Colonic mucosa (tissue), 4 donors: ENCODE measurements at places on chromosomes 1 and 21. TPM values are rescaled to one million over a fixed set of nuclear protein-coding genes. Genes with fewer than 3 reads are reported as not detected.

The TDRD5 gene
- 2.4 TPM for total RNA-seq

The PRAMEF12 gene
- not detected for total RNA-seq

The REG4 gene
- total RNA-seq = 90.2 TPM

The PDC gene
- total RNA-seq = not detected

The FGR gene
- 1.4 TPM for total RNA-seq

The VHLL gene
- total RNA-seq = not detected

The GCSAML gene
- 0.40 TPM for total RNA-seq

GRCh38 chr1:33167650-33168447 lies 14.0 kb downstream of the TRIM62 start:
- DNase-seq = no peak

DNA sequence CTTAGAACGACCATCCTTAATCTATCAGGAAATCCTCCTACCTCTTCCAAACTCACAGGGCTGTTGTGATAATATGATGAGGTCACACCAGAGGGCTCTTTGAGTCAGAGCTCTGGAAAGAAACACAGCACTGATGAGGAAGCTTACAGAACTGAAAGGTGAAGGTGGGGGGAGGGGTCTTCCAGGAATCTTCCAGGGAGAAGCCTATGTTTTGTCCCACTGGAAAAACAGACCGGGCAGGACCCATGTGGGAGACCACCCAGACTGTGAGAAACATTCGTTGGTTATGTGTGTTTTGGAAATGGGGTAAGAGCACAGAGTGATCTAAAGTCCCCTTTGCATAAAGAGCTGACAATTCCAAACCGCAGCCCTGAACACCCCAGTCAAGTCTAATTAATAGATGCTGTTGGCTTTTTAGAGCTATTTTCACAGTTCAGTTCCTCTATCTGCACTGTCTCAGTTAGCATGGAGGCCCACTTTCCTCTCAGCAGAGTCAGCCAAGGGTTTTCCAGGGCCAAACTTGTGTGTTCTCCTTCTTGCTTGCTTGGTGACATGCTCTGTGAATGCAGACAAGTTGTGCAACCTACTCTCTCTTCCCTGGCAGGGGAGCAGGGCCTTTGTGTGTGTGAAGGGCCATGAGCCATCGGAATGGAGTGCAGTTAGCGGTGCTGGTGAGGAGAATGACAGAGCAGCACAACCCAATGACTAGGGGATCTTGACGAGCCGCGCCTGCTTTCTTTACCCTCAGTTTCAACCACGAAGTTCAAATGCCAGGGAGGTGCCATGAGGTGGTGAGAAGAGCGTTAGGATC lies 12.3 kb downstream of the PHLDA3 start:
- peak; percentile 43 for DNase-seq

DNA sequence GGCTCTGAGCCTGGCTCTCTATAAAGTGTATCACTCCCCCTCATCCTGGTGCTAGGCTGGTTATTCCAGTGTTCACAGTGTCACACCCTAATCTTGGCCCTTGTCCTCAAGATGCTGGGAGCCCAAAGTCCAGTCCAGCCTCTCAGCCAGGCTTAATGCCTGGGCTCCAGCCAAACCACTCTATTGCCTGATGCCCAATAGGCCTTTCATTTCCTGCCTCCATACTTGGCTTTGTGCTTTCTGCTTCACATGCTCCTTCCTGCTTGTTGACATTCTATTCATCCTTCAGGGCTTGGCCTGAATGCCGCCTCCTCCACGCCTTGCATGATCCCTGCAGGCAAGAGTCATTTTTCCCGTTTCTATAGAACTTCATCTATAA lies 1.7 kb downstream of the KLHDC8A start:
- DNase-seq = peak; percentile 92

DNA sequence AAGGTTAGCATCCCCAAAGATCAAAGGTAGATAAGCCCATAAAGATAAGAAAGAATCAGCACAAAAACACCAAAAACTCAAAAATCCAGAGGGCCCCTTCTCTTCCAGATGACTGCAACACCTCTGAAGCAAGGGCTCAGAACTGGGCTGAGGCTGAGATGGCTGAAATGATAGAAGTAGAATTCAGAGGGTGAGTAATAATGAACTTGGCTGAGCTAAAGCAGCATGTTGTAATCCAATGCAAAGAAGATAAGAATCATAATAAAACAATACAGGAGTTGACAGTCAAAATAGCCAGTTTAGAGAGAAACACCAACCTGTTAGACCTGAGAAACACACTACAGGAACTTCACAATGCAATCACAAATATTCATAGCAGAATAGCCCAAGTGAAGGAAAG lies 406.9 kb upstream of the CXADR start:
- no peak for DNase-seq

DNA sequence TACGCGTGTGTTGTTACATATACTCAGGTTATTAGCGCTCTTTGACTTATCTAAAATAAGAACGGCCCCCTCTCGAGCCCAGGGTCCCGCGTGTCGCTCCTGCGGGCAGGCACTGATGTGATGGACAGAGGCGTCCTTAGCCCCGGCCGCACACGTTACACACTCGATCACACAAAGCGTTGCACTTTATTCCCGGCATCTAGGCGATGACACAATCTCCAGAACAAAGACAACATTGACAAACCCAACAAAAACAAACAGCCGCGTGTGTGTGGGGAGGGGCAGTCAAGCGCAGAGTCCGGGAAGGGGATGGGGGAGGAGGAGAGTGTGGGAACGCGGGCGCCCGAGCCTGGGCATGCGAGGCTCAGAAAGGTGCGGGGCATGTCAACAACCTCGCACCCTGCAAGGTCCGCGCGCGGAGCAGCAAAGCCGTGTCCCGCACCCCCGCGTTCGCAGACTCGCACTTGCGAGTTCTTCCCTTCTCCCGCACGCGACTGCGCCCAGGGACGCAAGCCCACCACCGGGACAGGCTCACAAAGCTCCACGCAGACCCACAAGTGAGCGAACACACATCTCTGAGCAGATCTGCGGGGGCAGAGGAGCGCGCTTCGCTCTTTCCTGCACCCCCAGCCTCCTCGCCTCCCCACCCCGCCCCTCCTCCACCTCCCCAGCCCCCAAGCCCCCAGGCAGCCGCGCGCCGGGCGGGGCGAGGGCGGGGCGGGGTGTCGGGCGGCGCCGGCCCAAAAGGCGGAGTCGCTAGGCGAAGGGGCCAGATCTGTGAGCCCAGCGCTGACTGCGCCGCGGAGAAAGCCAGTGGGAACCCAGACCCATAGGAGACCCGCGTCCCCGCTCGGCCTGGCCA lies at the start of gene EFNA1:
Gene EFNA1, plus strand, starts transcription at position 772 of the 862 bp plus-strand sequence. CDS start 102 bp downstream, outside the sequence.
- DNase-seq = peak; percentile 91

DNA sequence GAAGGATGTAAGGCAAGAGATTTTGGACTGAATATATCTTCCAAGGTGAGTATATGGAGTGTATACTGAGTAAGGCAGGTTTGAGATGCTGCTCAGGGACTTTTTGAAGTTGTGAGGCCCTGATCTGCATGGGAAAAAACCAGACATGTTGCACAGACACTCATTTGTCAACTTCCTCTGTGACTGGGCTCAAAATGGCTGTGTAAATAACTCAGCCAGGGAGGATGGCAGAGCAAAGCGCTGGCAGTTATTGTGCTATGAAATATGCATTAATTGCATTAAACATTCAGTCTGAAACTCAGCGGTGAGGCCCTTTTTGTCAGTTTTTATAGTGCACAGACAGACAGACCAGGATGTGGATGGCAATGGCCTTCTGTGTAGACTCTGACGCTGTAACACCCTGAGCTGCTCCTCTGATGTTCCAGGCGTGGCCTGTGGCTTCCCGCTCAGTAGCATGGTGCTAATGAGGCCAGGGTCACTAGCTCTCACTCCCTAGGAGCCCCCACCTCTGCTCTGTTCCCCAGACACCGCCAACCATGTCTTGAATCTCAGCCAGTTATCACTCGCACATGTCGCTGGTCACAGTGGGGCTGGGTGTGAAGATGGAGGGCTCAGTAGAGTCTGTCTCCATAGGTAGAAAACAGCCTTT lies 307.0 kb upstream of the PROX1 start:
- DNase-seq = no peak

DNA sequence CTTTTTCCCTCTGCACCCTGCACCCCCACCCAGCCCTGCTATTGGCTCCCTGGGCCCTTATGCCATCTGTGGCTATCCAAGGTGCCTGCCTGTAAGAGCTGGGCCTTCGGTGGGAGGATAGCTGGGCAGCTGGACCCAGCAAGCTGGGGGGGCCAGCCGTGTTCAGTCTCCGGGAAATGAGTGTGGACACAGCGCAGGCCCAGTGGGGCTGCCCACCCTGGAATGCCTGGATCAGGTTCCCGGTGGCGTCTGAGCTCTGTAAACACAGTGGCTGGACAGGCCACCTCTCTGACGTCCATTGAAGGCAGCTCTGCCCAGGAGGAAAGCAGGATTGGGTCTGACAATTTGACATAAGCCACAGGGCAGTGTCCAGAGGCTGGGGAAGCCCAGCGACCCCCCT lies 127.8 kb downstream of the FOXD2 start:
- no peak for DNase-seq

- DNase-seq = no peak
These were observed 291.6 kb downstream of the PLPP3 start for GRCh38 chr1:56287721-56288120.

DNA sequence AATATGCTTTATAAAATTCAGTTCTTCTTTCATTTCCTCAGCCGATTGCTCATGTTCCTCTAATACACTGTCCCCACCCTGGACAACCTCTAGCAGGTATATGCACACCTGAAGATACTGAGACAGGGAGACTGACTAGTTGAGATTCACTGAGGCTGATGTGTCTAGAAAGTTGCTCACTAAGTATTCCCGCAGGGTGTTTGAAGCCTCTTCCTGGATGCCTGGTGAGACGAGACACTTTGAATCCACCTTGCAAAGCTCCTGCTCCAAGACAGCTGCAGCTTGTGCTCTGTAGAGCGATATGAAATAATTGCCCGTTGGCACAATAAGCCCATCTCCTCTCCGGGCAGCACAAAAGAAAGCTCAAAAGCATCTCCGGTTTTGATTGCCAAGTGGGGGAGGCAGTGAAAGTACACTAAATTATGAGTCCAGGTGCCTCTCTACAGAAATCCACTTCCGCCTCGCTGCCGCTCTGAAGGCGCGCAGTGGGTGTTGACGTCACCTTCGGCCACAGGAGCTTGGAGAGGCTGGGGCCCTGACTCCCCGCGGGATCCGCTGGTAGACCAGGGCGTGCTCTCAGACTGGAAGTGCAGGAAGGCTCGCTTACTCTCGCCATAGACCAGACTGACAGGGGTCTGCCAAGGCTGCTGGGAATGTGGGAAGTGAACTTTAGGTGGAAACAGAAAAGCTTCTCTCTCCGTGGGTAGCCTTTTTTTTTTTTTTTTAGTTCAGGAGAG lies 46.3 kb downstream of the GPA33 start:
- peak; percentile 85 for DNase-seq

GRCh38 chr1:6412896-6413295 lies 6.8 kb downstream of the HES2 start:
- no peak for DNase-seq

GRCh38 chr1:64469116-64469976 lies 583 bp upstream of the CACHD1 start:
- no peak for DNase-seq

- DNase-seq = peak; percentile 36
These were observed 241.8 kb downstream of the GPR52 start for GRCh38 chr1:174689524-174689923.

DNA sequence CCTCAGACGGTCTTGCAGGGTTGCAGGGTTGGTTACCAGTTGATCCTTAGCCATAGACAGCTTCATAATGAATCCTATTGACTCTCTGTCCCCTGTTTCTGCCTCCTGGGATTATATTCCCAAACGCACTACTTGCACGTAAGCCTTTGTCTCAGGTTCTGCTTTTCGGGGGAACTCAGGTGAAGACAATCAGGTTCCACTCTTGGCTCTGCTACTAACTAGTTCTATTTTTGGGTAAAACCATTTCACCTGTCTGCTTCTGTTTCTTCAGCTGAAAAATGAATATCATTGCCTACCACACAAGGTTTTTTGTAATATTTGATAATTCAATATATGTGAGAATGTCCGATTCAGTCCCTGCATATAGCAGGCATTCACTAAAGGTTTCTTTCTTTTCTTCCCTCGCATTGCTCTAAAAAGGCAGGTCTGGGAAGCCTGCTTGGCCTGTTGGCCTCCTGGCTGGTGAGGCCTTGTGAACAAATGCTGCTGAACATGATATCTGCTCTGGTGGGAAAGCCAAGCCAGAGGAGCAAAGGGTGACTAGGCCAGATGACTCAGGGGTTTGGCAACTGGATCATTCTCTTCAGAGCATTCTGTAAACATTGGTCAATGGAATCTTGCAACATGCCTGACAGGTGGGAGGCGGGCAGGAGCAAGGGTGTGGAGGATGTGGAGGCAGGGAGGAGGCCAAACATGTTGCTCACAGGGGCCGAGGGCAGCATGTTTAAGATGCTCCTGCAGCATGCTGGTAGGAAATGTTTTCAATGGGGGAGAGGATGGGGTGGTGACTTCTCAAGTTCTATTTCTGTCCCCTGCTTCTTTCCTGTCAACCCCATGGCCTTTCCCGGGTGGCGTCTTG lies 23.8 kb downstream of the IER5 start:
- DNase-seq = peak; percentile 85

DNA sequence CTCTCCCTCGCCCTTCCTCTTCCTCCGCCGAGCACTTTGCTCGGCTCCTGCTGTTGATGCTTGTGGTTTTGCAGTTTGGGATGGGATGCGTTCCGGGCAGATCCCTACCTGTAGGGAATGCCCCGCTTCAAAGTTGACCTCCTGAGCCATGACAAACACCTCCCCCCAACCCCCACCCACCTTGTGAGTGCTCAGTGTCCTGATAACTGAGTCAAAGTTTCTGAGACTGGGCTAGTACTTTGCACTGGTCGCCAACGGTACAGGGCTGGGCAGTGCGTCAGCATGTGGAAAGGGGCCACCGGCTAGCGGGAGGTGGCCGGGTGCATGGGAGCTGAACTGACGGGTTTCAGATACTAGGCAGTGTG lies 771 bp downstream of the RABGAP1L start:
- DNase-seq = peak; percentile 73

GRCh38 chr21:14499316-14499715 lies 46.8 kb downstream of the SAMSN1 start:
- DNase-seq = no peak

DNA sequence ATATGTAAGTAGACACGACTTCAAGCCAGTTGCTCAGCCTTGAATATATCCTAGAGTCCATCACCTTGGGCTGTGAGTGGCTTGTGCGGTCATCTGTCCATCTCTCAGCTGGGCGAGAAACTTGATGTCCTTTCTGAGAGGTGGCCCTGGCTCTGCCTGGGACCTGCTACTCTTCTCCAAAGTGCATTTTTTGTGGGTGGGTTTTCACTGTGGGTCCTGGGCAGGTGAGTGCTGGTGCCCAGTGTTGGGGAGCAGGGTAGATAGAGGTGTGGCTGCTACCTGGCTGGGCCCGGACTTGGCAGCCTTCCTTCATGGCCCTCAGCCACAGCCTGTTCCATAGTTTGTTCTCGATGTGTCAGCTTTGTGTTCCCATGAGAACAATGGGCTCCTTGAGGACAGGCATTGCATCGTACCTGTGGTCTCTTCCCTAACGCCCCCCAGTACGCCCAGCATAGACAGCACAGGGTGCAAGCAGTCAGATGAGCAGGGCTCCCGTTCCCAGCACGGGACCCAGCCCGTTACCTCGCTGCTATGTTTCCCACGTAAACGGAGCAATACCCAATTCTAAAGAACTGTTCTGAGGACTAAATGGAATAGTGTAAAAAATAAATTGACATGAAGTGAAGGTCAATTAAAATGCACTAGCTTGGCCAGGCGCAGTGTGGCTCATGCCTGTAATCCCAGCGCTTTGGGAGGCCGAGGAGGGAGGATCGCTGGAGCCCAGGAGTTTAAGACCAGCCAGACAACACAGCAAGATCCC lies 877 bp upstream of the SLX9 start:
- no peak for DNase-seq
